Fibroblast of the aortic adventitia (primary cell): ENCODE measurements at places on chromosomes 11 and 22. TPM values are rescaled to one million over a fixed set of nuclear protein-coding genes. Genes with fewer than 3 reads are reported as not detected.

DNA sequence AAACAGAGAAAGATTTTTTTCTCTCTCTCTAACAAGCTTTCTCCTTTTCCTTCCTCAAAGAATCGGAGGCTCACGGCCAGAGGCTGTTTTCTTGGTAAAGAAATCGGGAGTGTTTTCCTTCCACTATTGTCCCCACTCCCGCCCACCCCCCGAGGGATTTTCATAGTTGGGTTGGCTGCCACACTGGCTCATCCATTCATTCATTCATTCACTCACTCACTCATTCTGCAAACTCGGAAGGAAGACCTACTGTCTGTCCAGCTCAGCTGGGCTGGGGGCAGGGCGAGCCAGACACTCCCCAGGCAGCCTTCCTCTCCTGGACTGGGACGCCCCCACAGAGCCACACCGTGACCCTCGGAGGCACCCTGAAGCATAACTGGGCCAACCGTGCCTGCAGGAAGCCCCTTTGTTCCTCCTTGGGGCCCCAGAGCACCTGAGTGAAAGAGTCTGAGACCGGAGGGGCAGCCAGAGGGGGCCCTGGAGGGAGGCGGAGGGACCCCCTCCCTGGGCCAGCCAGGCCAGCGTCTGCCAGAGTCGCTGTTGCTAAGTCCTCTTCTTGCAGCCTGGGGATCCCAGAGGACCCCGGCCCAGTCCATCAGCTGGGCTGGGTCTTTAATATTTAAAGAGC, 17.0 kb downstream of the CDKN1C start:
- DNase-seq, result no peak

DNA sequence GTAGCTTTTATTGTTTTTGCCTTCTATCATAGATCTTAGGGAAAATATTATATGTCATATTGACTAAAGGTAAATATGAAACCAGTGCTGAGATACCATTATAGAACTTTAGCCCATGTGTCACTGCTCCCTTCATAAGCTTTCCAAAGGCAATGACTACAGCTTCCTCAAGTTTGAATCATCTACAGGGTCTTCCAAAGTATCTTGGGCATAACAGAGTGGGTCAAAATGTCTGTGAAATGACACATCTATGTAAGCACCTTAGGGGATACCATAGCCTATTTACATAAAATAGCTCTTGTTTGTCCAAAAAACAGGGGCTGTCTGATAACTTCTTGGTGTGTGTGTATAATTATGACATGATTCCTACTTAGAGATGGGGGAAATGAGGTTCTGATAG, 52.5 kb downstream of the RELT start:
- no peak for DNase-seq

DNA sequence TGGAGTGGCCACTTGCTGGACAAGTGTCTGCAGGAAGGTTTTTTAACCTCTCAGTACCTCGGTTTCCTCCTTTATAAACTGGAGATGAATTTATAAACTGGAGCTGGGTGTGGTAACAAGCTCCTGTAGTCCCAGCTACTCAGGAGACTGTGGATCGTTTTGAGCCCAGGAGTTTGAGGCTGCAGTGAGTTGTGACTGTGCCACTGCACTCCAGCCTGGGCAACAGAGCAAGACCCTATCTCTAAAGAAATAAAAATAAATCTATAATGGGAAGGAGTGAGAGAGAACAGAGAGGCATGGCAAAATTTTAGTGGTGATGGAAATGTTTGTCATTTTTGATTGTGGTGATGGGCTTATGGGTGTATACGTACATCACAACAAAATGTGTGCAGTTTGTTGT, 1.4 kb upstream of the PDGFB start:
- no peak for DNase-seq

Gene BBOX1
- not detected in 2 replicates for total RNA-seq

Gene CXCR5
- not detected in 2 replicates for total RNA-seq
